ENCODE measurements at places on chromosomes 13 and 19. TPM values are rescaled to one million over a fixed set of nuclear protein-coding genes. Genes with fewer than 3 reads are reported as not detected.

ZNF582 gene
- total RNA-seq: 4.4 TPM

KLK4 gene
- not detected for total RNA-seq

GRCh38 chr13:23007426-23007825, 173.4 kb upstream of the SGCG start:
- H3K36me3 ChIP-seq: no peaks in the 10 kb centered on the region
- H3K4me1 ChIP-seq: peaks cover 2% of the 10 kb centered on the region
- DNase-seq: peak; percentile 63
- no peaks in the 10 kb centered on the region for H3K27me3 ChIP-seq
- H3K4me3 ChIP-seq: no peak overlapping the region

GRCh38 chr19:16901491-16902175, 12.8 kb downstream of the F2RL3 start:
- no peak overlapping the region for H3K4me3 ChIP-seq
- H3K27ac ChIP-seq: no peak overlapping the region
- H3K27me3 ChIP-seq: no peaks in the 10 kb centered on the region
- no peak for DNase-seq
- H3K4me1 ChIP-seq: no peaks in the 10 kb centered on the region
- H3K36me3 ChIP-seq: peaks cover 2% of the 10 kb centered on the region

DNA sequence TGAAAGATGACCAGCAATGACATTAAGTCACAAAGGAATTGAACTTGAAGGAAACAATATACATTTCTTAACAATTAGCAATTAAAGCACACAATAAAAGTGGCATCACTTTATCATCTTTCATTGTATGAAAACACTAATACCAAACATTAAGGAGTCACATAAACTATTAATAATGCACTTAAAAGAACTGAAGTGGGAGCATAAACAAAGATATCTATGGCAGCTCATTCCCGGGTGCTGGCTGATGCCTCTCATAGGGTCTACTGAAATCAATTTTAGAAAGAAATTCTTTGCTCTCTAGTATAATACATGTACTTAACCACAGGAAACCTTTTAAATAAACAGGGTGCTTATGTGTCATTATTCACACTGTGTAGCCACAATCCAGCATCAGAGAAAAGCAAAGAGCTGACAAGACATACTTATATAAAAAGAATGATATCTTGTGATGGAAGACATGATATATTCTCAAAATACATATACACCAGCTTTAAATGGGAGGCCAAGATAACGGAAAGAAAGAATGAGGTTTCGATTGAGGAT, 1207.8 kb downstream of the EFNB2 start:
- peaks cover 5% of the 10 kb centered on the region for H3K27me3 ChIP-seq
- no peak overlapping the region for H3K4me3 ChIP-seq
- H3K27ac ChIP-seq: no peak overlapping the region
- H3K36me3 ChIP-seq: peaks cover 2% of the 10 kb centered on the region
- DNase-seq: peak; percentile 72
